Activated T-helper 1 cell treated with anti-CD3 and anti-CD28 coated beads, Interleukin-2, amount 50 U/mL, for 16 hours (primary cell): ENCODE measurements at places on chromosomes 2 and 18.

GRCh38 chr18:36411745-36412168, 114.2 kb downstream of the FHOD3 start:
- no peak for DNase-seq

- no peak for DNase-seq
These were observed 76.6 kb downstream of the ALK start for GRCh38 chr2:29844713-29845326.

GRCh38 chr2:198162276-198162675, 357.9 kb downstream of the PLCL1 start:
- DNase-seq: no peak

GRCh38 chr2:36618381-36618780, 20.4 kb upstream of the FEZ2 start:
- DNase-seq: no peak
